ENCODE measurements at places on chromosomes 3 and 15. TPM values are rescaled to one million over a fixed set of nuclear protein-coding genes. Genes with fewer than 3 reads are reported as not detected.

NRROS gene
- total RNA-seq: 14.4 TPM

DNA sequence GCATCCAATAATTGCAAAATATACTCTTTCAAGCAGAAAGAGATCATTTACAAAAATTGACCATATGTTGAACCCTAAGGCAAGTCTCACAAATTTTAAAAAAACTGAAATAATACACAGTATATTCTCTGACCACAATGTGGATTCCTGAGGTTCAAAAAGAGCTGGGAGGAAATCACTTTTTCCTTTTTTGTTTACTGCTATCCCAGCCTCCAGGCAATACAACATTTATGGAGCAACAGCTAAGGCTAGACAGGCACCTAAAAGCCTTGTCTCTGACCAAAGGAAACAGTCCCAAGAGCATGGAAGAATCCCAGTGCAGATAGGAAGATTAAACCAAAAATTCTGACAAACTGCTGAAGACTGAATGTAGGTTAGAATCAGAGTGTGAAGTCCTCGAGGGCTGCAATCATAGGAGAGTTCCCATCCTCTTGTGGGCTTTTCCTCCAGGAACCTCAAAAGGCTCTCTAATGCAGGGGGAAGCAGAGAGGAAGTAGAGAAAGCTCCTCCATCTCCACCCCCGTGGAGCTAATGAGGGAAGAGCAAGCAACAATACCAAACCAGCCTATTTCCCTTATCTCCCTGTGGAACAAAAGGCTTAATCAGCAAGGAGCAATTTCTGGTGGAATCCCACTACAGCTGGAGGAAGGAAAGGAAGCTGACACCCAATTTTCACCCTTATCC, 57.0 kb downstream of the TMCC1 start:
- H3K27ac ChIP-seq: no peak overlapping the region
- H3K27me3 ChIP-seq: no peaks in the 10 kb centered on the region
- peaks cover 3% of the 10 kb centered on the region for H3K36me3 ChIP-seq
- no peak overlapping the region for H3K4me3 ChIP-seq

- H3K36me3 ChIP-seq: no peaks in the 10 kb centered on the region
- no peak overlapping the region for H3K4me3 ChIP-seq
- no peak for DNase-seq
- no peaks in the 10 kb centered on the region for H3K27me3 ChIP-seq
Observed at GRCh38 chr15:83720468-83720867, 66.5 kb downstream of the ADAMTSL3 start.

DNA sequence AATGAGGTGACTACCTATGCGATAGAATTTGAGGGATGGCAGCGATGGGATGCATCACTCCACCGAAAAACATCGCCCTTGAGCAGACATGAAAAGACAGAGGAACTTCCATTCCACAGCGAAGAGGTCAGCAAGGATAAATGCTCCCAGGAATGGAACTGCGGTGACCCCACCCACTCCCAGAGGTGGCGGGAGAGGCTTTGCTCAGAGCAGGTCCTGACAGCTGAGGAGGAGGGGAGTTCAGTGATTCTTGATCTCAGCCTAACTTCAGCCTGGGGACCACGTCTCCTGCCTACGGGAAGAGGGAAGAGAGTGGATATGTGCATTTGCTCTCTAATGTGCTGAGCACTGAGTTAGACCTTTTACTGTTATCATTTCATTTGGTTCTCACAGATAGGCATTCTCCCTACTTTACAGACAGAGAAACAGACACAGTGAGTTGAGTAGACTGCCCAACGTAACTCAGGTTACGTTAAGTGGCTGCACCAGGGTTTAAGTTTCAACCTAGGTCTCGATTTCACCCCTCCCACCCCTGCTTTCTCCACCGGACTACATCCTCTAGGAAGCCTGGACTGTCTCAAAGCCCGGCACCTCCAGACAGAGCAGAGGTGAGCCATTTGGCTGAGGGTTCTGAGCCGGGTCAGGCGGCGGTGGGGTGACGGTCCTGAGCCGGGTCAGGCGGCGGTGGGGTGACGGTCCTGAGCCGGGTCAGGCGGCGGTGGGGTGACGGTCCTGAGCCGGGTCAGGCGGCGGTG, 170.0 kb downstream of the RAB11A start:
- peaks cover 19% of the 10 kb centered on the region for H3K27me3 ChIP-seq
- H3K4me3 ChIP-seq: no peak overlapping the region
- no peaks in the 10 kb centered on the region for H3K36me3 ChIP-seq
- H3K27ac ChIP-seq: no peak overlapping the region
- no peaks in the 10 kb centered on the region for H3K4me1 ChIP-seq
- DNase-seq: no peak

PCOLCE2 gene
- not detected for total RNA-seq

SNTN gene
- not detected for total RNA-seq

Data from endothelial cell of umbilical vein (primary cell).